ENCODE measurements at places on chromosomes 5 and 9.

DNA sequence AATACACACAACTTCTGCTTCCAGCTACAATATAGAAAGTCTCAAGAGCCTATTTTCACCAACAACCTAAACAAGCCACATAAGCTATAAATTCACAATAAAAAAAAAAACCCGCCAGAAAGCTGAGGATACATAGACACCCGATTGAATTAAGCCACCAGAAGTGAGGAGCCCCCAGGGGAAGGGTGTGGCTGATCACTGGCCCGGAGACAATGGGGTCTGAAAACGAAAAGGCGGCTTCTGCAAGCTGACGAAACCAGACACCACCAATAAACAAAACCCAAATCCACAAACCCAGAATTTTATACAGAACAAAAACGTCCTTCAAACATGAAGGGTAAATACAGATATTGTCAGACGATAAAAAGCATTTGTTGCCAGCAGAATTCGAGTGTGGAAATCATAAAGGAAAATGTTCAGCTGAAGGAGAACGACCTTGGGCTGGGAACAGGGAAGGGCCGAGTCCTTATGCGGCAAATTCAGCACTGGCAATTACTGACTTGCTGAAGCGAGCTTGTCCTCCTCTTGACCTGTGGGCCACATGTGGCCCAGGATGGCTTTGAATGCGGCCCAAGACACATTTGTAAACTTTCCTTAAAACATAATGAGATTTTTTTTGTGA is 39.6 kb upstream of the CEP72 start:
- DNase-seq = no peak

DNA sequence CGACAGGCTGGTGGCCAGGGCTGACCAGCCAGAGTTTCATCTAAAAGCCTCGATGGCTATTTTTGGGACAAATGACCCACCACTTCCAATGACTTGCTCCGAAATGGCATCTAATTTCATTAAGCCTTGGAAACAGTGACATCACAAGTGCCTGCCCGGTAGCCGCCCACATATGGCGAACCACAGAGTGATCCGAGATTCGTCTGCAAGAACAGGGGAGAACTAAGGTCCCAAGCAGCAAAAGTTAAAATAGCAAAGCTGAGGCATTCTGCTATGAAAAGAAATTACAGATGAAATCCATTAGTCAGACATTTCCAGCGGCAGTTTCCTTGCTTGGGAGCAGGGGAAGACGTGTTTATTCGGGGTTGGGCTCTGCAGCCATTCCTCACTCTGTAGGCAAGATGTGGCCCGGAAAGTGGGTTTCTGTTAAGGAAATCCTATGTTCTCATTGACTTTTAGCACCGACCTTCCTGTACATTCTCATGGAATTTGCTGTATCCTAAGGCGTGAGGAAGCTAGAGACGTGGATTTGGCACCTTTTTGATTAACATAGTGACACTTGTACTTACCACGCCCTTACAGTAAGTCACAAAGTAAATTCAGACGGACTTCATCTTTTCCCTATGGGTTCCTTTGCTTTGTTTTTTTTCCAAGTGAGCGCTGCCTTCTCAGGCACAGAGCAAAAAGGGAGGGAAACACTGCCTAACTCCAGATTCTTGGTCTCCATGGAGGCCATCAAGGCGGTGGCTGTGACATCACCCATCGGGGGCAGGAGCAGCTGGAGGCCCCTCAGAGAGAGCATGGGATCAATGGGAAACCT is 45.1 kb downstream of the ERGIC1 start:
- no peak for DNase-seq

DNA sequence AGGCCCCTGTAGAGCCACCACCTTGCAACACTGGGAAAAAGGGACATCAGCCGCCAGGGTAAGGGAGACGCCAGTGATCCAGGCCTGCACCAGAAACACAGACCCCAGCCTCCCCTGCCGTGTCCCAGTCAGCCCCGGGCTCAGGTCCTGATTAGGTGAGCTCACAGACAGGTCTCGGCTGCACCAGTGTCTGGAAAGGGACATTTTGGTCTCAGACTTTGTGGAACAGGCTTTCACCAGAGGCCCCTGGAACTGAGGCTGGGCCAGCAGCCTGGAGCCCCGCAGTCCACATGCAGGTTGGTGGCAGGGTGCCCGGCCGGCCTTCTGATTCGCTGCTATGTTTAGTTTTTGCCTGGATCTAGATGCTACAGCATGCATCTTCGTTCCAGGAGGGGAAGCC is 369.0 kb upstream of the IRX4 start:
- DNase-seq = no peak

DNA sequence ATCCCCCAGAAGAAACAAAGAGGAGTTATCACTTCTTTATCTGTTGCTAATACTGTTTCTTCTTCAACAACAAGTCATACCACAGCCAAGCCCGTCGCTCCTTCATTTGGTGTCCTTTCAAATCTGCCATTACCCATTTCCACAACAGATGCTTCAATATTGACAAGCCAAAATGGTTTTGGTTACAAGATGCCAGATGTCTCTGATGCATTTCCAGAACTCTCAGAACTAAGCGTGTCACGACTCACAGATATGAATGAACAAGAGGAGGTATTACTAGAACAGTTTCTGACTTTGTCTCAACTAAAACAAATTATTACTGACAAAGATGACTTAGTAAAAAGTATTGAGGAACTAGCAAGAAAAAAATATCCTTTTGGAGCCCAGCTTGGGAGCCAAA is 16.0 kb upstream of the HAND1 start:
- no peak for DNase-seq

DNA sequence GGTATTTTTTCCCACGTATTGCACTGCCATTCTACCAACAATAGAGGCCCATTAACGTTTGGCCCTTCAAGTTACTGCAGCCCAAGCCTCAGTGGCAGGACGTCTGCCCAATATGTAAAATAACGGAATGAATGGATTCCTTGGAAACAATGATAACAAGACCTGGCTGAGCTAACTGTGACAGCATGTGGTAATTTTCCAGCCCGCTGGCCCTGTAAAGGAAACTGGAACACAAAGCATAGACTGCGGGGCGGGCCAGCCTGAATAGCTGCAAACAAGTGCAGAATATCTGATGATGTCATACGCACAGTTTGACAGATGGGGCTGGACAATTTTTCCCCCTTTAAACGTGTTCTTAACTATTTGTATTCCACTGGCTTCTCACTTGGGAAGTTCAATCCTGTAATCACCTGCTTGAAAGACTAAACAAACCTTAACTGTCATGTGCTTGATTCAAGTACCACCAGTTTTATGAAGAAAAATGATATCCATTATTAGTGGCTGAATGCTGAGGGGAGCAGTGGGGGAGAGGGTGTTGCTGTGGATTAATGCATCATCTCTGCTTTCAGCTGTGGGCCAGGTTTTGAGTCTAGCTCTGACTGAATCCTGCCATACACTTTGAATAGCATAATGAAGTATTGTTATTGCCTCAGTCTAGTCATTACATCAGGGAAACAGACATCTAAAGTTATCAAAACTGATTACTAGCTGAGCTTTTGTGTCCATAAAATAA is 323.9 kb downstream of the TMEM161B start:
- peak; percentile 22 for DNase-seq

DNA sequence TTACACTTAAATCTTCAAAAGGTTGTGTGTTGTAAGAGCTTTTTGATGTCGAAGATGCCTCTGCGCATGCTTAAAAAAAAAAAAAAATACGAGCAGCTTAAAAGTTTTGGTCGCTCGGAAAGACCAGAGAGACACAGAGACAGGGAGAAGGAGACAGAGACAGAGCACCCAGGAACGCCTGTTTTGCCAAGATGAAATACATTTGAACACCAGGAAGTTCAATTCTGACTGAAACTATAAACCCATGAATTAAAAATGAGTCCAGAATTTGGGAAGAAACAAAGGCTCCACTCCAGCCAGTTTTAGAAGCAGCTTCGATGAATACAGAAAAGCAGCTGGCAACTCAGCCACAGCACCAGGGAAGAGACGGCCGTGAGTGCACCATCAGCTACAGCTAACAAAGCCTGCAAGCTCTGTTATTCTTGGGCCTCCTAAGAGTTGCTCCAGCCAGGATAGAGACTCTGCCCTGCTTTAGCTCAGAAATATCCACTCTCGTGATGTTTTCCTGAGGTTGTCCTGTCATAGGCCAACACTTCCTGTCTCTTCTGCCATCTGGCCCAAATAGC is 2.5 kb upstream of the ZNF474 start:
- no peak for DNase-seq

DNA sequence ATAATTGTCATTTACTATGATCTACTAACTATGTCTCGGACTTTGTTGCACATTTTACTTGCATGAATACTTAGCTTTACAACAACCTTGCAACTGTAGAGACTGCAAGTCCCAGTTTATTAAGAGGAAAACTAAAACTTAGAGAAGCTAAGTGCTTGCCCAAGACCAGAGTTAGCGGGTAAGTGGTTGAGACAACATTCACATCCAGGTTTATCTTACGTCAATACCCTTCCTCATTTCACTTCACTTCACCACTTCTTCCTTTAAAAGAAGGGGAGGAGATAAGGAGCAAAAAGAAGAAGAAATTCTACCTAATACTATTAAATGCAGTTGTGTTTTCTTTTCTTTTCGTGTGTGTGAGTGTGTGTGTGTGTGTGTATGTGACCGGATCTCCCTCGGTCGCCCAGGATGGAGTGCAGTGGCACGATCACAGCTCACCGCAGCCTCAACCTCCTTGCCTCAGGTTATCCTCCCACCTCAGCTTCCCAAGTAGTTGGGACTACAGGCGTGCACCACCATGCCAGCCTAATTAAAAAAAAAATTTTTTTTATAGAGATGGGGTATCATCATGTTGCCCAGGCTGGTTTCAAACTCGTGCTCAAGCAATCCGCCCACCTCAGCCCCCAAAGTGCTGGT is 37.4 kb downstream of the MEGF9 start:
- no peak for DNase-seq

DNA sequence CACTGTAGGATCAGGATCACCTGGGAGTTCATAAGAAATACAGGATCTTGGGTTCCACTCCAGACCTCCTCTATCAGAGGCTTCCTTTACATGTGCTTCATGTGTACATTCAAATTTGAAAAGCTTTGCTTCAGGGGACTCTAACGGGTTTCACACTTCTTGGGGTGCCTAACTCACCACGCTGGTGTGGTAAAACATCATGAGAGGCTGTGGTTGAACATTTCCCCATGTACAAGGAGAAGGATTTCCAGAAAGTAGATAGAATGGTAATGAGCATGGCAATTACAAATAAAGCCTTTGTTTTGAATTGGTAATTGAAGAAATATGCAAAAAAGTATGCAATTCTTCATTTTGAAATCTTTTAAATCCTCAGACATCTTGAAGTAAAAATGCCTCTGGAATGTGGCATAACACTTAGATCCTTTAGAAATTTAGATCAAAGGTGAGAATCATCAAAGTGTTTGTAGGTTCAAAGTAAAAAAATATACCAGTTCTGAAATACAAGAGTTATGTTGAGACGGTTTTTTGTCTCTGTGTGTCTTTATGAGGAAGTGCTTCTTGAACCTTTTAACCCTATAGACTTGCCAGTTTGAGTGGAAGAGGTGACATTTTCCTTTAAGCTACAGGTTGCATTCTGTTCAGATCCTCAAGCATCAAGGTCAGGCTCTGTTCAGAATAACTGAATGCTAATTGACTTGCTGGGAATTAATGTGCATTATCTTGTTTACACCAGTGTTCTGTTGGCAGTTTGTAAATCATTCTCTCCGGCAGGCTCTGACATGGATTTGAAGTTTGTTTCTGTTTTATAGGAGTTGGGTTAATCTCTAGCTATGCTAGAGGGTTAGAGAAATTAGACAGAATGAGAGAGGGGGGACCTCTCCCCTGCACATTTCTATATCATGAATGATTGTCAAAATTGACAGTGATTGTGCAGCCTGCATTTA is 415.3 kb downstream of the MAN2A1 start:
- no peak for DNase-seq

DNA sequence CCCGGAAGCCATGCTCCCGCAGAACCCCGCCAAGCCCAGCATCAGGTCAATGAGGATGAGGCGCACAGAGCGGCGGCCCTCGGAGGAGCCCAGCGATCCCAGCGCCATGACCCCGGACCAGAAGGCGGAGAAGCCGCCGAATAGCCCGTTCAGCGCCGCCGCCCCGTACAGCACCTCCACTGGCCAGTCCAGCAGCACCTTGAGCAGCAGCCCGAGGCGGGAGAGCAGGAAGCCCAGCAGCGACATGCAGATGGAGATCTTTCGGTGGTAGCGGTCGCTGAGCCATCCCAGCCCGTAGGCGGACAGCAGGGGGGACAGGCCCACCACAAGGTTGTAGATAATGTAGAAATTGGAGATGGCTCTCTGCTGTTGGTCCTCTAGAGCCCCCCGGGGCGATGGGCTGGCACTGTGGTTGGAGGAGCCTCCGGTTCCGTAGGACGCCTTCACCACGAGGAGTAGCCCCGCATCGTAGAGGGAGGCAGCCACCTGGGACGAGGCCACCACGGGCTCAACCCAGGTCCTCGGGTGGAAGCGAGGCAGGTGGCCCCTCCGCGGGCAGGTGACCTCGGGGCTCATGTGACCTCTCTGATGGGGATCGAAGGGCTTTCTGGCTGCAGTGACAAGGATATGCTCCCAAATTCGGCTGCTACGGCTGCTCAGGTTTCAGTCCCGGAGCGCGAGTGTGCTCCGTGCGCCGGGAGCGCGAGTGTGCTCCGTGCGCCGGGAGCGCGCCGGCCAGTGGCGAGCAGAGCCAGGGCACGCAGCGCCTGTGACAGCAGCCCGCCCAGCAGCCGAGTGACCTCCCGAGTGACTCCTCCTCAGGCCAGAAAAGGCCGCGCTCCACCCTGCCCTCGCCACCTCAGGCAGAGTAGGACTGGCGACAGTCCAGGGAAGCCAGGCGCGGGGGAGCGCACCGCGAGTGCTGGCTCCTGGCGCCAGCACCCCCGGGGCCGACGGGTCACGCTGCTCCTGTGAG is at the start of gene SLC46A2:
TSS of gene SLC46A2 (minus strand) at position 771 of the 976 bp plus-strand sequence. CDS start at position 576, 195 bp downstream.
- DNase-seq = no peak

GRCh38 chr9:129879991-129880653 is 44.9 kb downstream of the USP20 start:
- no peak for DNase-seq

GRCh38 chr9:3968891-3969290 is 331.0 kb downstream of the GLIS3 start:
- no peak for DNase-seq

DNA sequence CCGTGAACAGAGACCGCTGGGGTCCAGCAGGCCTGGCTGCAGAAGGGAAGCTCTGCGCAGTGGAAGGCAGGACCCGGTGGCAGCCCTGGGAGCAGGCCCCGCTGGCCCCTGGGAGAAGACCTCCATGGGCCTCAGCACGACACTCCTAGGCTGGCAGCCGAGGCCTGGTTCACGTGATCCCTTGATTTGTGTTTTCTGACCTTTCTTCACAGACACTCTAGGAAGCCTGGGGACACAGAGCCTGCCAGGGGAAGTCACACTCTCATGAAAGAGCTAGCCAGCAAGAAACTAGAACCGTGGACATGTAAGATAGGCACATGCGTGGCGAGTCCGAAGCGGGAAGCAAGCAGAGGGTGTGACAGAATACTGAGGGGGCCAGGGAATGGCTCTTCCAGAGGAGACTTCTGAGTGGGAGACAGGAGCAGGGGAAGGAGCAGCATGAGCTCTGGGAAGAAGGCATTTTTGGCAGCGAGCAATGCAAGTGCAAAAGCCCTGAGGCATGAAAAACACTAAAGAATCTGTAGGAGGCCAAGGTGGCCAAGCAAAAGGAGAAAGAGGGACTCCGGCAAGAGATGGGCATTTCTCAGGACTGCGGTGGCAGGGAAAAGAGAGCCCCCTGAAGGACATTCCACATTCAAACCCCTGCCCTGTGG is 26.6 kb upstream of the IL17B start:
- no peak for DNase-seq
